NCI-H2171 (cell line): ENCODE measurements at places on chromosomes 6 and 20.
A peak's percentile ranks its signal among the peaks of the same experiment; 100 is the strongest.

GRCh38 chr6:133892813-133893691 is 4.1 kb downstream of the TCF21 start:
- DNase-seq = no peak

DNA sequence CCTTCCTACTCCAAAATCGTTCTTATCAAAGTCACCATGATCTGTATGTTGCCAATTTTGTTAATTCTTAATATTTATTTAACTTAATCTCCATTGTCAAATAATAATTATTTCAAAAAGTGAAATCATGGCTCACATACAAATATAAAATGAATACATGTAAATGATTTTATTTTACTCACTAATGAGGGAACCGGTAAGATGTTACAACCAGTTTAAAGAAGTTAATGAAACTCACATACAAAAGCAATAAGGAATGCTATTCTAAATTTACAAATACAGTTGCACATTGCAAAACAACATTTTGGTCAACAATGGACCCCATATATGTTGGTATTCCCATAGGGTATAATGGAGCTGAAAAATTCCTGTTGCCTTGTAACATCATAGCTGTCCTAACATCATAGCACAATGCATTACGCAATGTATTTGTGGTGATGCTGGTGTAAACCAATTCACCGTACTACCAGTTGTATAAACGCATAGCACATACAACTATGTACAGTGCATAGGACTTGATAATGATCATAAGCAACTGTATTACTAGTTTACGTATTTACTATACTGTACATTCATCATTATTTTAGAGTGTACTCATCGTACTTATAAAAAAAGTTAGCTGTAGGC is 6.5 kb upstream of the SLC22A16 start:
- no peak for DNase-seq

DNA sequence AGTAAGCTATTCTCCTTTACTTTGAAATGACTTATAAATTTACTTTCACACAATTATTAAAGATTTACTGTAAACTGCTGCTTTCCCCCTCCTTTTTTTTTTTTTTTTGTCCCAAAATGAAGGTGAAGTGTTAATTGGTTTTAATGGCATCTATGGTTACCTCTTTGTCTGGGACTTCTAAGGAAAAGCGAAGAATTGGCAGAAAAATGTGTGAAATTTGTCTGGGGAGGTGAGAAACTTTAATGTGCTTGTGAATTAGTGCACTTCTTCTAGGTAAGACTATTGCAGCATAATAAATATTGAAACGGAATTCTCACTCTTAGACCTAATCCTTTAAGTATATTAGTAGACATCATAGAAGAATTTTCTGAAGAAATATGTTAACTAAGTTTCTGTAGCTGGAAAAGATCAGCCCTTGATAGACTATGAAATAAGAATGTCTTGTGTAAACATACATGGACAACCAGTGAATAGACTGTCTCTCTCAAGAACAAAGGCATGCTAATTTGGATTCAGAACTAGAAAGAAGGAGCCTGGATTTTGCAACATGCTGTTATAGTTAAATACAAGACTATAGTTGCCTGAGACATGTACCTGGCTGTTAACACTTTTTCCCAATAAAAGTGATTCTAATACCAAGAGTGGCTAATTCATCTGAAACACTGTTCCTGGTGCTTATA is 23.9 kb downstream of the FLRT3 start:
- DNase-seq = no peak

DNA sequence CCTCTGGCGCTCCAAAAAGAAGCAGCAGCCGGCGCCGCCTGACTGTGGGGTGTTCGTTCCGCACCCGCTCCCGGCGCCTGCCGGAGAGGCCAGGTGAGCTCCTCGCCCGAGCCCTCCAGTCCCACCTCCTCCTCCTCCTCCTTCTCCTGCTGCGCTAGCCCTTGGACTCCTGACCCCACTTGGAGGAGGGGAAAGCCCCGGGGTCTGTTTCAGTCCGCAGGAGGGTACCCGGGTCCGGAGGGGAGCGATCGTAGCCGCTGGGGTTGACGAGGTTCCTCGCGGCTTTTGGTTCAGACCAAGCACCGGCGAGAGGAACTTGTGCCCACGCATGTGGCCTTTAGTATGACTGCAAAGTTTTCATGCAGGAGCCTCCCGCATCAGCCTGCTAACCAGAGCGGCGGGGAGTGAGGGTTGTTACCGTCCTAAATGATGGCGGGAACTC is 493 bp downstream of the CRYBG1 start:
- DNase-seq = peak; percentile 7

DNA sequence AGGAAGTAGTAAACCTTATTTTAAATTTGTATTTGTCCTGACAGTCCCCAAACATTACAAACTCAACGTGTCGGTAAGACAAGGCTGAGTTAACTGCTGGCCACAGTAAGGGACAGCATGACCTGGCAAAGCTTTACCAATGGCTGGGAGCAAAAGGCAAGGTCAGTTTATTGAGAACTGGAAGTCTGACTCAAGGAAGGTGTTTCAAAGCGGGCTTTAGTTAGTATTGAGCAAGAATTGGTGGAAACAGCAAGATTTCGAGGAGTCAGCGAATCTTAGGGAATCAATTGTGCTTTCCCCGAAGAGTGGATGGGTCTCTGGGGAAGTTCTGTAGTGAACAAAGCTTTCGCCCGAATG is 885 bp upstream of the GZF1 start:
- no peak for DNase-seq

DNA sequence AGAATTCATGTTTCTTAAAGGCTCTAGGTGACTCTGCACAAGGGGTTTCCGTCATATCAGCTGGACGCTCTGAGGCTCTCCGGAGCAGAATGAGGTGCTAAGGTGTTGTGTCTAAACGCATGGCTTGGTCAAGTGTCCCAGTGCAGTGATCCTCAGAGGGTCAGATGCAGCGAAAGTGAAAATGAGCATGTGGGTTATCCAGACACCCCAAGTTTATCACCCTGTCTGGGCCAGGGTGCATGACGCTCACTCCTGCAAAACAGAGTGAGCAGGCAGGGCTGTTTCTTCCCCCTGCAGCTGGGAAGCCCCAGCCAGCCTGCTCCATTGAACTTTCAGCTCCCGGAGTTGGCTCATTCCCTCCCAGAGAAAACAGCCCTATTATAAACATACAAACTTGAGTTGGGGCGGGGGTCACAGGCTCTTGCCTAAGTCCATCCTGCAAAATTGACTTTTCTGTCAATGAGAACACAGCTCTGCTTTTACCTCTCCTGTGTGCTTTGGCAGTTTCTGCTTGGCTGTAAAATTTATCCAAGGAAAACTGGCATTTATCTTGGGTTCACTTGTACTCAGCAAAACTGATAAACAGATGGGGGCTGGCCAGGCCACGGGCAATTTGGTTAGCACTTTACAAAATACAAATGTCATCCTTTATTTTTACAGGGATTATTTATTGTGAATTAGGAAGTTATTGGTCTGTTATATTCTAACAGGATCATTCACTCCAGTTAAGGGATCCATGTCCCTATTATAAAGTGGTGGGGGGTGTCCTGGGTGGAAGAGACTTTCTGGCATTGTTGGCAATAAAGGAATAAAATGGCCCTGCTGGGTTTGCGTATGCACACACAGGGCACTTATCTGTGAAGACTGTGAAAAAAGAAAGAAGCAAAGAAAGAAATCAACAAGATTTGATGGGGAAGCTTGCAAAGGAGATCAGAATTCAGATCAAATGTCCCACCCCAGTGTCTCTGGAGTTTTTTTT is 154.9 kb downstream of the FOXA2 start:
- no peak for DNase-seq

GRCh38 chr6:85044361-85044760 is 280.0 kb upstream of the TBX18 start:
- no peak for DNase-seq
